ENCODE measurements at places on chromosomes 1 and 21.

- H3K36me3 ChIP-seq = no peaks in the 10 kb centered on the region
- no peak overlapping the region for H3K4me3 ChIP-seq
- no peaks in the 10 kb centered on the region for H3K27me3 ChIP-seq
- no peak overlapping the region for H3K27ac ChIP-seq
- DNase-seq = no peak
Observed at GRCh38 chr1:229864686-229865230, 202.3 kb upstream of the GALNT2 start.

DNA sequence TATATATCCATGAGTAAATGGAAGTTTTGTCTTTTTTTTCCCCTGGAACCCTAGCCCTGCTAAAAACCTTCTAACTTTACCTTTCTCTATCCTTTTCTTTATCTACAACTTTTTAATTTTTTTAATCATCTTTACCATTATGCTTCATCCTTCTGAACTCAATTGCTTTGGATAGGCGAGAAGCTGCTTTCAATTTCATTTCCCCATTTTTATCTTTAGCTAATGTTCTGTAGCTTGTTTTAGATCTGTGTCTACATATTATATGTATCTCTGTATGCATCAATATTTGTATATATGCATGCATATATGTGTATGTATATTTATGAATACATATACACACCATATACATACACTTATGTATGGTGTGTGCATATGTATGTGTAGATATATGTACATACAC is 57.4 kb downstream of the PTPRC start:
- H3K27ac ChIP-seq = no peak overlapping the region
- DNase-seq = no peak
- H3K36me3 ChIP-seq = no peaks in the 10 kb centered on the region
- H3K4me3 ChIP-seq = no peak overlapping the region
- H3K27me3 ChIP-seq = no peaks in the 10 kb centered on the region

DNA sequence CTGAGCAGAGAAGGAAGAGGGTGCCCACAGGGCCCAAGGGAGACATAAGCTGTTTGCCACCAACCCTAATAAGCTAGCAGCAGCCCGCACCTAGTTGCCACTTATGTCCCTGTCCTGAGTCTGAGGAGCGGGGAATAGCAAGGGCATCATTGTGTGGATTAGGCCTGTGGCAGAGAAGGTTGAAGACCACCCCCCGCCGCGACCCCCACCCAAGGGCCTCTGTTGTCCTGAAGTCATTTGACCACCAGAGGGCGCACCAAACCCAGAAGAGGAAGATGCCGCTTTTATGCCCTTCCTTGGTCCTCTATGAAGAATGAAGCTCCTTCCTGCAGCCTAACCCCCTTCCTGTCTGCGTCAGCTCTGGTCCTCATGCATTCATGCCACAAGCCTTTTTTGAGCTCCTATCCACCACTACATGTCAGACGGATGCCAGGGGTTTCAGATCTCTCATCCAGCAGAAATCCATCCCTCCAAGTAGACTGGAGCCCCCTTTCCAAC is 16.6 kb downstream of the RHBG start:
- H3K27me3 ChIP-seq = peaks cover 24% of the 10 kb centered on the region
- H3K36me3 ChIP-seq = no peaks in the 10 kb centered on the region
- peaks cover 3% of the 10 kb centered on the region for H3K4me1 ChIP-seq
- H3K27ac ChIP-seq = no peak overlapping the region

GRCh38 chr1:46021046-46021996 is 111.1 kb downstream of the PIK3R3 start:
- DNase-seq = no peak
- H3K27ac ChIP-seq = no peak overlapping the region
- H3K4me3 ChIP-seq = no peak overlapping the region

DNA sequence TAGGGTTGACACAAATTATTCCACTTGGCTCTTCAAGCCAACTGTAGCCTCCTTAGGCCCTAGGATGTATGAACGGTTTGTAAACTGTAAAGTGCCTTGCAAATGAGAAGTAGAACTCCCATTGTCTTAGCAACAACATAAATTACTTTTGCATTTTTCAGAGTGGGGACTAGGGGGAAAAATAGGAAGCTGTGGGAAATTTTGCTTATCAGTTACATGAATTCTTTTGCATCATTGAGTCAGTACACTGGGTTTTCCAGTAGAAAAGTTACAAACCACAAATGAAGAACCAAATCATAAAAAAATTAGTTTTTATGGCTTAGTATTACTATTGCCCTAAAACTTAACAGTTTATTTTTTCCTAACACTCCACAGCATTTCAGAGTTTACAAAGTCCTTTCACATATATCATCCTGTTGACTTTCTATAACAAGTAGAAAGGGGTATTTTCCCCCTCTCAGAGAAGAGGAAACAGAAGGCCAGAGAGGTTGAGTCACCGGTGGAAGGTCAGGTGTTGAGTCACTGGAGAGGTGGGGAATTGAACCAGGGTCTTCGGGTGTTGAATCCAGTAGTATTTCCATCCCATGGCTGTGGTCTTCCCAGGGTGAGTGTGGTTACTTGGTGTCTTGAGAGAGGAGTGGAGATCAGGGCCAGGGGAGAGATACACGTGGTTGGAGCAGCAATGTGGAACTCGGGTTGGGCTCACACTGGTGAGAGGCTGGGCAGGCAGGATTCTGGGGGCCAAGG is 71.9 kb upstream of the USP24 start:
- no peaks in the 10 kb centered on the region for H3K27me3 ChIP-seq
- H3K36me3 ChIP-seq = no peaks in the 10 kb centered on the region
- H3K27ac ChIP-seq = no peak overlapping the region
- no peak for DNase-seq
- no peaks in the 10 kb centered on the region for H3K4me1 ChIP-seq
- no peak overlapping the region for H3K4me3 ChIP-seq
